ENCODE measurements at places on chromosomes 16 and 17. TPM values are rescaled to one million over a fixed set of nuclear protein-coding genes. Genes with fewer than 3 reads are reported as not detected.

Gene CACNG3
- total RNA-seq, result not detected

Gene EXOC3L1
- total RNA-seq, result 1.1 TPM

Gene TMEM219
- total RNA-seq, result 38.0 TPM

Gene PPP1R1B
- total RNA-seq, result not detected

Gene CAMKK1
- total RNA-seq, result 11.8 TPM

Gene CDR2L
- 3.6 TPM for total RNA-seq

Gene C17orf75
- 24.3 TPM for total RNA-seq

Gene ADGRG1
- 18.9 TPM for total RNA-seq

Gene NOG
- 28.4 TPM for total RNA-seq

Gene MMP28
- 0.13 TPM for total RNA-seq

Gene UBN1
- total RNA-seq, result 28.4 TPM

Gene TMEM88
- 0.88 TPM for total RNA-seq

Gene TMIGD1
- total RNA-seq, result not detected

Gene DNAAF1
- total RNA-seq, result not detected
